AML-193 (cell line): ENCODE measurements at places on chromosomes 13 and 19.

DNA sequence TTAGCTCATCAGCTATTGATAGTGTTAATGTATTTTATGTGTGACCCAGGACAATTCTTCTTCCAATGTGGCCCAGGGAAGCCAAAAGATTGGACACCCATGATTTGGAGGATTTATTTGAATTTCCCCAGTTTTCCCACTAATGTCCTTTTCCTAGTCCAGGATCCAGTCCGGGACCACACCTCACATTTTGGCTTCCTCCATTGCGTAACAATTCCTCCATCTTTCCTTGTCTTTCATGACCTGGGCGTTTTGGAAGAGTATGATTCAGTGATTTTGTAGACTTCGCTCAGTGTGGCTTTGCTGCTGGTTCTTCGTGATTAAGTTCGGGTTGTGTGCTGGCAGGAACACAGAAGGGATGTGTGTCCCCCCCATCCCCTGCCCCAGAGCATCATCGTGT, 3.3 kb upstream of the ATP4A start:
- DNase-seq: no peak

- no peak for DNase-seq
Observed at GRCh38 chr19:37511821-37512220, 5.1 kb downstream of the ZNF793 start.

GRCh38 chr13:114048443-114048842, 74.6 kb upstream of the C13orf46 start:
- no peak for DNase-seq

DNA sequence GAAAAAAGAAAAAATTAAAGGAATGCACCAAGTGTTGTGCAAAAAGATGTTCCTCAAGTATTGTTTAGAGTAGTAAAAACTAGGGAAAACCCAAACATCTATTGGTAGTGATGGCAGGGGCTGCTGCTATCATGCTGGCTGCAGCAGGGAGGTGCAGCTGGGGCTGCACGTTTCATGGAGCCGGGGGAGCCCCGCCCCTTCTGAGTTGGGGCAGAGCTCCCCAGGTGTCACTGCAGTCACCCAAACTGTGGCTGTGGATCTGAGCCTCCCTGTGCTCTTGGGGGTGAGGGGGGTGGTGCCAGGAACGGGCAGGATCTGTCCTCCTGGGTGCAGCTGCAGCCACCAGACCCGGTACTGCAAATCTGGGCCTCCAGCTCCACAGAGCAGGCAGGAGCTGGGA, 11.5 kb upstream of the UBE2S start:
- no peak for DNase-seq

- peak; percentile 65 for DNase-seq
Observed at GRCh38 chr13:41837629-41838028, 123.3 kb downstream of the VWA8 start.

DNA sequence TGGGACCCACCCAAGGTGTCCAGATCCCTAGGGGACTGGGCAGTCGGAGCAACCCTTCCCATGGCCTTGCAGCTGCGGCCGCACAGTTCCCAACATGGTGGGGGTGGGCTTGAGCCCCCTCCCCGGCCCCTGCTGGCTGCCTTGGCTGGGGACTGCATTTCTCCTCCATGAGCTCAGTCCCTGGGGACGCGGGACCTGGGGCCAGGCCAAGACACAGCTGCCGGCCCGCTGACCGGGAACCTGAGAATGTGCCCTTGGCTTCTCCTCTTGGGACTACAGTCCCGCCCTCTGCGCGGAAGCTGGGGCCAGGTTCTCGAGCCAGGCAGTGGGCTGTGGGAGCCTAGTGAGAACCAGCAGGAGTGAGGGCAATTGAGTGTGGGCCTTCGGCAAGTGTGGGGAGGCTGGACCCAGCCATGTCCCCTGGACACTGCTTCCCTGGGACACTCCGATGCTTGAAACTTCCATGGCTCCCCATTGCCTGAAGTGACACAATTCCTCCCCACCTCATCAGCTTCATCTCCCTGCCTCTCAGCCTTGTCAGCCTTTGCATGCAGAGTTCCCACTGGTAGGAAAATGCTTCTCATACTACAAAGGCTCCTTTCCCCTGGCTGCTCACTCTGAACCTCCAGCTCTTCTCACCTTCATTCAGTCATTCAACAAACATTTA, 13.1 kb upstream of the NOTCH3 start:
- DNase-seq: no peak

DNA sequence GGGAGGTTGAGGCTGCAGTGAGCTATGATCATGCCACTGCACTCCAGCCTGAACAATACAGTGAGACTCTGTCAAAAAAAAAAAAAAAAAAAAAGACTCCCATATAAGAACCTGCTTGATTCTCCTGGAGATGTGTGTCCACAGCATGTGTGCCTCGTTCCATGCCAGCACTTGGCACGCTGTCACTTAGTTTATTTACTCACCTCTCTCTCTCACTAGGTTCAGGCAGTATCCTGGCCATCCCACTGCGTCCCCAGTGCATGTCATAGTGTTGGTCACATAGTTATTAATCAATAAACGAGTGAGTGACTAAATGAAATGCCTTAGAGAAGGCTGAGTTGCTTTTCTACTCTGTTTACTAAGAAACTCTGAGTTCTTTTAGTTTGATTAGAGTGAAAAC, 79.1 kb upstream of the GPR12 start:
- DNase-seq: no peak

DNA sequence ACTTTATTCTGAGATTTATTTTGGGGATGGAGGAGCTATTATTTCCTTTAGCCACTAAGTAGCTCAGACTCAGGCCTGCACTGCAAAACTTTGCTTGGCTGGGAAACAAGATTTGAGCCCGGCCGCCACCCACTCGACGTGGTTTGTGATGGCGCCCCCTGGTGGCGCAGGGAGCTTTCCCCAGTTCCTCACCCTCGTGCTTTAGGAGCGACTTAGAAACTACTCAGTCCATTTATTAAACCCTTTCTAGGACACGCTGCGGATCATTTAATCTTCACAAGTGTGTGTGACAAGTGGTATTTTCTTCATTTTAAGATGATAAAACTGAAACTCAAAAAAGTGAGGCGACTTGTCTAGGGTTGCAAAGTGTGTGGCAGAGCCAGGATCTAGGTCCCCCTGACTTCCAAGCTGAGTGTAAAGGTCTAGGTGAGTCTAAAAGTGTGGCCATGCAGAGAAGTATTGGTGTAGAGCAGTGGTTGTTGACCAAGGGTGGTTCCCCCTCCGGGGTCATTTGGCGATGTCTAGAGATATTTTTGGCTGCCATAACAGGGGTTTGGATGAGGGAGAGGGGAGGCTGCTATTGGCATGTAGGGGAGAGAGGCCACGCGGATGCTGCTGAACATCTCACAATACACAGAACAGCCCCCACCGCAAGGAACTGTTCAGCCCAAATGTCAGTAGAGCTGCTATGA, 2.2 kb downstream of the CXCL17 start:
- DNase-seq: peak; percentile 71

DNA sequence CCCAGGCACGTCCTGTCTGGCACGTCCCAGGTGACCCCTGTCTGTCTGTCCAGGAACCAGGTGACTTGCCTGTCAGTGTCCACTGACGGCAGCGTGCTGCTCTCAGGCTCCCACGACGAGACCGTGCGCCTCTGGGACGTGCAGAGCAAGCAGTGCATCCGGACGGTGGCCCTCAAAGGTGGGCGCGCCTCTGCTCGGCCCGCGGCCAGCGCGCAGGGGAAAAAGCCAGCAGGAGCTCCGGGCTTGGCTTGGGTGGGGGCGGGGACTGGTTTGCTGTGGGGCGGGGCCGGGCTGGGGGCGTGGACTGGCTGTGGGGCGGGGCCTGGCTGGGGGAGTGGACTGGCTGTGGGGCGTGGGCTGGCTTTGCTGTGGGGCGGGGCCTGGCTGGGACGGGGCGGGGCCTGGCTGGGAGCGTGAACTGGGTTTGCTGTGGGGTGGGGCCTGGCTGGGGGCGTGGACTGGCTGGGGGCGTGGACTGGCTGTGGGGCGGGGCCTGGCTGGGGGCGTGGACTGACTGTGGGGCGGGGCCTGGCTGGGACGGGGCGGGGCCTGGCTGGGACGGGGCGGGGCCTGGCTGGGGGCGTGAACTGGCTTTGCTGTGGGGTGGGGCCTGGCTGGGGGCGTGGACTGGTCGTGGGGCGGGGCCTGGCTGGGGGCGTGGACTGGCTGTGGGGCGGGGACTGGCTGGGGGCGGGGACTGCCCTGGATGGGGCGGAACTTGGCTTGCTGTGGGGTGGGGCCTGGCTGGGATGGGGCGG, 7.2 kb downstream of the WDR18 start:
- no peak for DNase-seq

DNA sequence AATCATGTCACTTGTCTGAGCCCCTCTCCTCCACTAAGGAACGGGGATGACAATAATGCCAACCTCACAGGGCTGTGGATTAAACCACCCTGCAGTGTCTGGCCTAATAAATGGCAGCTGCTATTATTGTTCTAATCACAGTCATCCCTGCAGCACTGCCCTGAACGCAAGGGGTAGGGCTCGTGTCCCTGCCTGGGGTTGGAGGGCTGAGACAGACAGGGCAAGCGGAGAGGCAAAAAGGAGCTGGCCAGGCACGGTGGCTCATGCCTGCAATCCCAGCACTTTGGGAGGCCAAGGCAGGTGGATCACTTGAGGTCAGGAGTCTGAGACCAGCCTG, 10.2 kb upstream of the KPTN start:
- no peak for DNase-seq

DNA sequence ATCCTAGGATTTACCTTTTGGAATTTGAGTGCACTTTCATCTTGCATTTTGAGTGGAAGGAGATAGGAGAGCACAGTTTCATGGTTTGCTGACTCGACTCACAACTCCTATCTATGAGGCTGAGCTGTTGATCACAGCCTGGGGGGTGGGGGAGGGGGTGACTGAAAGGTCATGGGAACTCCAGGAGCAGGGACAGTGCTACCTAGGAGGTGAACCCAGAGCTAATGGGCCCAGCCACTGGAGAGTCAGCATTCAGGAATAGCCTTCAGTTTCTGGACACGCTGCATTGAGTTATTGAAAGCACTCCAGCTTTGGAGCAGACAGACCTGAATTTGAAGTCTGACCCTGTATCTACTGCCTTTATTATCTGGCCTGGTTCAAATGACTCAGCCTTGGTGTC, 339.9 kb downstream of the SLC7A1 start:
- DNase-seq: no peak

GRCh38 chr19:15201374-15202023, 704 bp upstream of the NOTCH3 start:
- no peak for DNase-seq

DNA sequence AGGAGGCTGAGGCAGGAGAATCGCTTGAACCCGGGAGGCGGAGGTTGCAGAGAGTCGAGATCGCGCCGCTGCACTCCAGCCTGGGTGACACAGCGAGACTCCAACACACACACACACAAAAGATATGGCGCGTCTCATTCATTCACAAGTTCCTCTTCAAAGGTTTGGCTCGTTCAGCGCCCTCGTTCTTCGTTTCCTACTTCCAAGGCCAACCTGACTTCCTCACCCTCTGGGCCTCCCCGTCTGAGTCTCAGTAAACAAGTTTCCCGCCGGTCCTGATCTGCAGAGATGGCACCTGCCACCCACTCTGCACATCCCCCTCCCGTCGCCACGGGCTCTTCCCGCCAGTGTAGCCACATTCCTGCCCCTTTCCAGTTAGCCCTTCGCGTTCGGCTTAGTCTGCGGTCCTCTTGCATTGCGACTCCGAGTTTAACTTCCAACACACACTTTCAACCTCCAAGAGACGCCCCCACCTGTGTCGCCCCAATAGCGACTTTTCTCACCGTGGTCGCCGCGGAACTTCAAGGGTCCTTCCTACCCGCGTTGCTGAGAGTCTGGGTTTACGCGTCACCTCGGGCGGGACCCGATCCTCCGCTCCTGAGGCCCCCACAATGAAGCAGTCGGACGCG, 1.3 kb upstream of the BSG start:
- DNase-seq: peak; percentile 43

DNA sequence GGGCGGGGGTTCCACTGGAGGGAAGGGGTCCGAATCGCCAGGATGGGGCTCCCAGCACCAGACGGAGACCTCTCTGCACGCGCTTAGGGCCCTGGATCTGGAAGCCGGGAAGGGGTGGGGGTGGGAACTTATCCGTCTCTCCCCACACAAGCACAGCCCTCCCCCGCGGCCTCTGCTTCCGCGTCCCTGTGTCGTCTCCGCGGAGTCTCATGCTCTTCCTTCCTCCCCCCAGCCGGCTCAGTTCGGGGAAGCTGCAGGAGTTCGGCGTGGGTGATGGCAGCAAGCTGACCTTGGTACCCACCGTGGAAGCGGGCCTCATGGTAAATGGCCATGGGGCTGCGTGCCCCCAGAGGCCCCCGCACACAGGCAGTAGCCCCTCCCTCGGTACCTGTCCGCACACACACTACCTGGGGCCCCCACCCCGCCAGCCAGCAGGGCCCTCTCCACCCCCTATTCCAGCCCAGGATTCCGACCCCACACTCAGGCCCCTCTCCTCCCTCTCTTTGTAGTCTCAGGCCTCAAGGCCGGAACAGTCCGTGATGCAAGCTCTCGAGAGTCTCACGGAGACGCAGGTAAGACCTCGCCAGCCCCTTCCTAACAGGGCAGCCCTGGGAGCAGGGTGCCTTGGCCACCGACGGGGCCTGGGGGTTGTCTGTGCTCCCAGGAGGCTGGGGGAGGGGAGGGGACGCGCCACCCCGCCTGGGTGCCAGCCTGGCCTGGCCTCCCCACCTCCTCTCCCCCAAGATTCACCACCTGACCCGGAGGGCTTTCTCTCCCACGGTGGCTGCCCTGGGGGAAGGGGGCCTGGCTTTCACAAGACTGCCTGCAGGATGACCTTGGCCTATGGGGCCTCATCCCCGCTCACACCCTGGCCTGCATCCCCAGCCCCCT, 3.2 kb downstream of the MIDN start:
- peak; percentile 58 for DNase-seq

- no peak for DNase-seq
Observed at GRCh38 chr13:32039056-32039455, 7.5 kb downstream of the FRY start.

GRCh38 chr19:57803594-57804325, 11.0 kb downstream of the ZNF552 start:
- no peak for DNase-seq

DNA sequence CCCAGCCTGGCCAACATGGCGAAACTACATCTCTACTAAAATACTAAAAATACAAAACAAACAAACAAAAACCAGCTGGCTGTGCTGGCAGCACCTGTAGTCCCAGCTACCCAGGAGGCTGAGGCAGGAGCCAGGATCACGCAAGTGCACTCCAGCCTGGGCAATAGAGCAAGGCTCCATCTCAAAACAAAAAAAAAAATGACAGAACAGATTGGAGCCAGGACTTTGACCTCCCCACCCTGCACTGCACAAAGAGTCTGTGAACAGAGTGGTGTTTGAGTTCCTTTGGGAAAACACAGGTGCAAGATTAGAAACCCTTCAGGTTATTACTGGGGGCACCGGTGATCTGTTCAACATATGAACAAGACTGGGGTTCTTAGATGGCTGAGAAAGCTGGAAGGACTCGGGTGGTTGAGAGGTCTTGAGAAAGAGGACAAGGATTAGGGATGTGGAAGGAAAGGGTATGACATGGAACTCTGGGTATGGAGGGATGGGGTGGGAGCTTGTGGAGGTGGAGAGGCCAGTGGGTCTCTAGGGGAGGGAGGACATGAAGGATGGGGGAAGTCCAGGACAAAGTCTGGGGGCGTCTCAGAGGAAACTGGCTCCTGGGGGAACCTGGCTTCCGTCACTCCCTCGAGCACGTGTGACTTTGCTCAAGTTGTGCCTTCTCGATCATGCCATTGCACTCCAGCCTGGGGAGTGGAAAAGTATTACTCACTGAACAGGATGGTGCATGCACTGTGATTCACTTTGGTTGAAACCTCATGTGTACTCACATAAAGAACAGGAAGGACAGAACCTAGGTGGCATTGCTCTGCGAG, 25.9 kb downstream of the RCN3 start:
- no peak for DNase-seq

GRCh38 chr13:95341441-95341840, 40.2 kb upstream of the ABCC4 start:
- DNase-seq: no peak
